ENCODE measurements at places on chromosomes 7 and 10.

GRCh38 chr10:44939691-44940401, 19.8 kb upstream of the RASSF4 start:
- H3K36me3 ChIP-seq: no peaks in the 10 kb centered on the region
- no peaks in the 10 kb centered on the region for H3K27me3 ChIP-seq
- no peak for DNase-seq
- no peaks in the 10 kb centered on the region for H3K4me1 ChIP-seq

DNA sequence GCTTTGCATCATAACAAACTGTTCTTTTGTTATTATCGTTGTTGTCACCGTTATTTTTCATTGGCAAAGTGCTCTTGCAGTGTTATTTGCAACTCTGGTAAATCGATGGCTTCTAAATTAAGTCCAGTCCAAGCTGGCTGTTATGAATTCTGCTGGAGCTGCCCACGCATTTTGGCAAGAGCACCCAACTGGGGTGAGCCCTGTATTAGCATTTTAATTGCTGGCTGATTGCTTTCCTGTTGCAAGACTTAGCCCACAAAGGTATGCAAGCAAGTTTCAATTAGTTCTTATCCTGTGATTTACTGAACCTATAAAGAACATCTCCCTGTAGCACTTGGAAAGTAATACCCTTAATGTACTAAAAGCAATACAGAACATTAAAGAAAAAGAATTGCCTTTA, 226.8 kb downstream of the ACTR3B start:
- H3K4me3 ChIP-seq: no peak overlapping the region

GRCh38 chr7:81707196-81707595, 62.7 kb downstream of the HGF start:
- no peak overlapping the region for H3K27ac ChIP-seq
- no peak overlapping the region for H3K4me3 ChIP-seq
- peaks cover 14% of the 10 kb centered on the region for H3K4me1 ChIP-seq
- no peaks in the 10 kb centered on the region for H3K27me3 ChIP-seq

GRCh38 chr7:138943061-138943460, 38.1 kb downstream of the KIAA1549 start:
- no peaks in the 10 kb centered on the region for H3K36me3 ChIP-seq
- H3K27ac ChIP-seq: no peak overlapping the region
- H3K4me3 ChIP-seq: no peak overlapping the region
- DNase-seq: no peak
- H3K4me1 ChIP-seq: peaks cover 2% of the 10 kb centered on the region

DNA sequence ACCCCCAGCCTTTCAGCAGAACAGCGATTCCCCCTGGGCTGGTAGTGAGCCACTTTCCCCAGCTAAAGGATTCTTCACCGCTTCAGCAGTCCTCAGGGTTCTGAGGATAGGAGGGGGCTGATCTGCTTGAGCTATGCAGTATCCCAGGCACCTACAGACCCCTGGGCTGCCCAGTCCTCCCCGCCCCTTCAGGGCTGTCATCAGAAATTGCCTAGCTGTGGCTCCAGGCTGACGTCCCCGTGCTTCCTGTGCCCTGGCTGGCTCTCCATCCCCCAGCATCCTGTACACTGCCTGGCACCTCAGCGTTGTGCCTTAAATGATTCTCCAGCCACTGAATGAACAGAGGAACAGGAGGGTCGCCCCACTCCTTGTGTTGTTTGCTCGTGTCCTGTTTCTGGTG, 38.4 kb upstream of the CDH23 start:
- no peaks in the 10 kb centered on the region for H3K4me1 ChIP-seq
- H3K27ac ChIP-seq: no peak overlapping the region
- H3K4me3 ChIP-seq: no peak overlapping the region
- no peaks in the 10 kb centered on the region for H3K27me3 ChIP-seq
- no peaks in the 10 kb centered on the region for H3K36me3 ChIP-seq
- no peak for DNase-seq

GRCh38 chr10:103769176-103769575, 86.2 kb downstream of the SH3PXD2A start:
- no peaks in the 10 kb centered on the region for H3K27me3 ChIP-seq
- no peaks in the 10 kb centered on the region for H3K36me3 ChIP-seq
- peaks cover 27% of the 10 kb centered on the region for H3K4me1 ChIP-seq
- H3K4me3 ChIP-seq: no peak overlapping the region
- no peak for DNase-seq

DNA sequence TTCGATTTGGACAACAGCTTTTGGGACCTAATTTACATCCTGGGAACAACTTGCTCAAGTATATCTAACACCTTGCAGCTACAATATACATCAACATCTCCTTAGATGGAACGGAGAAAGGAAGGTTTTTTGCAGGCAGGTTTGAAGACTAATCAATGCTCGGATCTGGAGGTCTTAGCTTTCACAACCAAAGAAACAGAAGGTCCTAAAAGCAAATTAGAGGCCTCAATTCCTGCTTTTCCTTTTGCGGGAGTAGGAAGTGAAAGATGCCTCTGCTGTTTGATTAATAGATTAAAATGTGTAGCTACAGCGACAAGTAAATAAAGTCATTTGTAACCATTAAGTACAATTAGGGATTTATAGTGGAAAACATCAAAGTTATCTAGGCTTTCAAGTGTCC, 3.7 kb upstream of the SP8 start:
- no peaks in the 10 kb centered on the region for H3K36me3 ChIP-seq
- H3K4me3 ChIP-seq: no peak overlapping the region
- no peak for DNase-seq
- H3K27ac ChIP-seq: no peak overlapping the region

GRCh38 chr10:122445904-122446303, 8.5 kb upstream of the ARMS2 start:
- no peaks in the 10 kb centered on the region for H3K36me3 ChIP-seq
- H3K27me3 ChIP-seq: no peaks in the 10 kb centered on the region
- no peak overlapping the region for H3K4me3 ChIP-seq

- DNase-seq: peak; percentile 78
- no peaks in the 10 kb centered on the region for H3K27me3 ChIP-seq
- no peak overlapping the region for H3K4me3 ChIP-seq
- H3K27ac ChIP-seq: no peak overlapping the region
These were observed 43.7 kb downstream of the DNAJB9 start for GRCh38 chr7:108613147-108613948.

GRCh38 chr10:72816565-72816964, 77.0 kb upstream of the OIT3 start:
- no peak overlapping the region for H3K4me3 ChIP-seq
- peaks cover 24% of the 10 kb centered on the region for H3K4me1 ChIP-seq
- H3K27ac ChIP-seq: no peak overlapping the region
- no peaks in the 10 kb centered on the region for H3K36me3 ChIP-seq
- no peak for DNase-seq

DNA sequence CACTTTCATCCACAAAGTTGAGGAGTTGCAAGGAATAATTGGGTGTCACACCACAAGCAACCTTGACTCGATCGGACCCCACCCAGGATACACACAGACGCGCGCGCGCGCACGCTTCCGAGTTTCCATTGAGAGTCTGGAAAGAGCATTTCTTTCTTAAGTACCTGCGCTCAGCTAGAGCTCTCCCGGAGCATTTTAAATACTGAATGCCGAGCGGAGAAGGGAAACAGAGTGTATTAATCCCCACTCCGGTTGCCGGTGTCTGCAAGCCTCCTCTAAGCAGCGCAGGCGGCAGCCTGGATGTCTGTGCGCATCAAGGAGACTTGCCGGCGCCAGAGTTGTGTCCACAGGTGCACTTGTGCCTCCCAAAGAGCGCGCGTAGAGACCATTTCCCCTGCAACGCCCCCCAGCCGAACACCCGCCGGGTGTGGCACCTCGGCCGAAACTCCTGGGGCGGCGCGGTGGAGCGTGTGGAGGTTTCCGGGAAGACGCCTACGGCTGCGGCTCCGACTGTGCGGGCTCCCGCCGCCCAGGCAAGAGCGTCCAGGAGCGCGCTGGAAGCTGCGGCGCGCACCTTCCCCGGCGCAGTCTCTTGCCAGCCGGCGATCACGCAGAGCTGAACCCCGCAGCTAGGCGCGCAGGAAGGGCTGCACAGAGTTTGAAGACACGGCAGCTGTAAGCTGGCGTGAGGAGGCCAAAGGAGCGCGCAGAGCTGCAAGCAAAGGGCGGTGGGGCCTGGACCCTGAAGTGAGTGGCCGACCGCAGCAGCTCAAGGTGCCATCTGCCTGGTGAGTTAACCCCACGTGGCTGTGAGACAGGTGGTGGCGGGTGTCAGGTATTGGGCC, 1.1 kb upstream of the FEZF1 start:
- DNase-seq: peak; percentile 17
- no peak overlapping the region for H3K27ac ChIP-seq
- H3K36me3 ChIP-seq: no peaks in the 10 kb centered on the region

DNA sequence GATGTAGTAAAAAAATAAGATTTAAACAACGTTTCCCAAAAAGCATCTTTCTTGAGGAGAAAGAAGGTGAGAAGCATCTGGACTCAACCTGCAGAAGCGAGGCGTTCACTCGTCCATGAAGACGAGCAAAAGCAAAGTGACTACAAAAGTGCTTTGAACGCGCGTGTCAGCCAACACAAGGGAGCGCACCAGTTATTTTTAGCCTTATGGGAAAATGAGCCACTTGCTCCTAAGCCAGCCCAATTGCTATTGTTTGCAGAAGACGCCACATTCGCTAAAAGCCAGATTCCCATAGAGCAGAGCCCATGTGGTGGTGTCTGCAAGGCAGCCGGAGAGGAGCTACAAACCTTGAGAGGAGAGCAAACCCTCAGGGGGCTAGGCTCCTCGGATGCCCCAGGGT, 122.5 kb downstream of the FAM53B start:
- H3K4me3 ChIP-seq: no peak overlapping the region
- no peaks in the 10 kb centered on the region for H3K36me3 ChIP-seq
- no peak overlapping the region for H3K27ac ChIP-seq
- peaks cover 2% of the 10 kb centered on the region for H3K4me1 ChIP-seq

- DNase-seq: no peak
- peaks cover 25% of the 10 kb centered on the region for H3K4me1 ChIP-seq
- no peak overlapping the region for H3K27ac ChIP-seq
- no peaks in the 10 kb centered on the region for H3K27me3 ChIP-seq
- H3K36me3 ChIP-seq: no peaks in the 10 kb centered on the region
- H3K4me3 ChIP-seq: no peak overlapping the region
These were observed 18.3 kb upstream of the RPA3 start for GRCh38 chr7:7736671-7737070.

GRCh38 chr7:158869876-158870275, 13.5 kb downstream of the DYNC2I1 start:
- H3K27me3 ChIP-seq: no peaks in the 10 kb centered on the region
- peaks cover 4% of the 10 kb centered on the region for H3K4me1 ChIP-seq
- DNase-seq: no peak
- no peak overlapping the region for H3K27ac ChIP-seq

DNA sequence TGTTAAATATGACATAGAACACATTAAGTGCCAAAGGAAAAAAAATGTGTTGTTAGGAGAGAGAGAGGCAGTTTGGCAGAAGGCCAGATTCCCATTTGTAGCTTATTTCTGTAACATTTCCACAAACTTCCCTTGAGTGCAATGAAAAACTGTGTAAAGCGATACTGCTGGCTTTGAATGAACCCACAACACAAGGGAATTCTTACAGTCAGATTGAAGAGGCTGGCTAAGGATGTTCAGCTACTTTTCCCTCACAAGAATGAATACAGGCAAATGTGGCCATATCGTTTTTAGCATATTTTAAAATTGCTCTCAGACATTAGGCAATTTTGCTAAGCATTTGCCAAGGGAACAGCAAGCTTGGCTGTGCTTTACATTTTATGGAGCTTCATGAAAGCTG, 614.1 kb upstream of the FZD8 start:
- no peaks in the 10 kb centered on the region for H3K27me3 ChIP-seq
- H3K36me3 ChIP-seq: no peaks in the 10 kb centered on the region
- no peak for DNase-seq
- no peak overlapping the region for H3K4me3 ChIP-seq
- H3K27ac ChIP-seq: no peak overlapping the region

DNA sequence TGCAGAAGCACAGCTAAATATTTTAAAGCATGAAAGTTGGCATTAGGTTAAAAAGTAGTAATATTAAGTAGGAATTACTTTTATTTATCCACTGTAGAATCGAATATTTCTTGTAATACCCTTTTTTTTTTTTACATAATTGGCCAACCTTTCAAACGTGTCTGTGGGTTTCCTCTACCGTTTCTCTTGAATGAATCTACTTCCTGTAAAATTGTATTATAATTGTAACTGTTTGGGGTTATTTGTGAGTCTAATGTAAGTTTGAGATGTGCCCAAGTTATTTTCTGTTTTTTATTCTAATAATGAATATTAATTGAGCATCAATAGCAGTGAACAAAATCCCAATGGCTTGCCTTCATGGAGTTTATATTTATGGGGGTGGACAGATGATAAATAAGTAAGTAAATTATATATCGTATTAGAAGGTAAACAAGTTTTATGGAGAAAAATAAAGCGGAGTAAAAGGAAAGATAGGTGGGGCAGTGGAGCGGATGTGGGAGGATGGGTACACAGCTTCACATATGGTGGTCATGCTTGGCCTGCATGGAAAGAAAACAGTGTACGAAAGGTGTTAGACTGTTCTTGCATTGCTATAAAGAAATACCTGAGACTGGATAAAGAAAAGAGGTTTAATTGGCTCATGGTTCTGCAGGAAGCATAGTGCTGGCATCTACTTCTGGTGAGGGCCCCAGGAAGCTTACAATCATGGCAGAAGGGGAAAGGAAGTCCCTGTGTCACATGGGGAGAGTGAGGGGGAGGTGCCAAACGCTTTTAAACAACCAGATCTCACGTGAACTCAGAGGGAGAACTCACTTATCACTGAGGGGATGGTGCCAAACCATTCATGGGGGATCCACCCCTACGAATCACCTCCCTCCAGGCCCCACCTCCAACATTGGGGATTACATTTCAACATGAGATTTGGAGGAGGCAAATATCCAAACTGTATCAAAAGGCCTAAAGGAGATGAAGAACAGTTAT, 5.4 kb downstream of the TSPAN13 start:
- no peaks in the 10 kb centered on the region for H3K36me3 ChIP-seq
- no peak overlapping the region for H3K27ac ChIP-seq
- peaks cover 24% of the 10 kb centered on the region for H3K4me1 ChIP-seq
- no peak for DNase-seq
- no peak overlapping the region for H3K4me3 ChIP-seq
- H3K27me3 ChIP-seq: no peaks in the 10 kb centered on the region

GRCh38 chr7:55094092-55094690, 75.4 kb downstream of the EGFR start:
- no peak overlapping the region for H3K27ac ChIP-seq
- H3K4me3 ChIP-seq: no peak overlapping the region
- no peak for DNase-seq

DNA sequence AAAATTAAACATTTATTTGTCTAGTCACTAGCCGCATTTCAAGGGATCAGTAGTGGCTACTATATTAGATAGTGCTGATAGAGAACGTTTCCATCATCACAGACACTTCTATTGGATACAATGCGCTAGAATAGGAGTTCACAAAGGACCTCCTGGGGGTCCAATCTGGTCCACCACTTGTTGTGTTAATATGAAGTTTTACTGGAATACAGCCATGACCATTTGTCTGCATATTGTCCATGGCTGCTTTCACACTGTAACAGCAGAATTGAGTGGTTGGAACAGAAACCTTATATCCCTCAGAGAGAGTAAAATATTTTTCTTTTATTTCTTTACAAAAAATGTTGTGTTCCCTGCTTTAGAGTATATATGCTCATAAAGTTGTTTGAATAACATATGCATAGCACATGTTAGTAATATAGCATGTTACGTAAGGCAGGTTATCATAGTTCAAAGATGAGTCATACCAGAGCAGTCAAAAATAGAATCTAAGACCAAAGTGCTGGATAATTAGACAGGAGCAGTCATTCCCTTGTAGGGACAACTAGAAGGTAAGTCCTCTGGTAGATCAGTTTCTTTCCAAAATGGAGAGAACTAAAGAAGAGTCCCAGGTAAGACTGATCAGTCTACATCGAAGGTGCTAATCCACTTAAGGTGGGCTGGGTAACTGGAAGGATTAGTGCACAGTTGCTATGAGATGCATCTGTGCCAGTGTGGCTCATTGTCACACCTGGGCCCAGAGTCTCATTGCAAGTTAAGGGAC, 14.9 kb downstream of the BZW2 start:
- H3K4me1 ChIP-seq: peaks cover 28% of the 10 kb centered on the region
- peaks cover 21% of the 10 kb centered on the region for H3K36me3 ChIP-seq
- peak overlapping the region; percentile 35 for H3K27ac ChIP-seq
- no peak overlapping the region for H3K4me3 ChIP-seq
- no peaks in the 10 kb centered on the region for H3K27me3 ChIP-seq
